M059J (cell line): ENCODE measurements at places on chromosomes 11 and 22. TPM values are rescaled to one million over a fixed set of nuclear protein-coding genes. Genes with fewer than 3 reads are reported as not detected.

- no peak for DNase-seq
Measured at GRCh38 chr11:130815097-130815802, 101.0 kb downstream of the SNX19 start.

Gene TYR
- total RNA-seq = not detected in 2 replicates

GRCh38 chr11:120028897-120029258 is 109.0 kb downstream of the TRIM29 start:
- DNase-seq = no peak

DNA sequence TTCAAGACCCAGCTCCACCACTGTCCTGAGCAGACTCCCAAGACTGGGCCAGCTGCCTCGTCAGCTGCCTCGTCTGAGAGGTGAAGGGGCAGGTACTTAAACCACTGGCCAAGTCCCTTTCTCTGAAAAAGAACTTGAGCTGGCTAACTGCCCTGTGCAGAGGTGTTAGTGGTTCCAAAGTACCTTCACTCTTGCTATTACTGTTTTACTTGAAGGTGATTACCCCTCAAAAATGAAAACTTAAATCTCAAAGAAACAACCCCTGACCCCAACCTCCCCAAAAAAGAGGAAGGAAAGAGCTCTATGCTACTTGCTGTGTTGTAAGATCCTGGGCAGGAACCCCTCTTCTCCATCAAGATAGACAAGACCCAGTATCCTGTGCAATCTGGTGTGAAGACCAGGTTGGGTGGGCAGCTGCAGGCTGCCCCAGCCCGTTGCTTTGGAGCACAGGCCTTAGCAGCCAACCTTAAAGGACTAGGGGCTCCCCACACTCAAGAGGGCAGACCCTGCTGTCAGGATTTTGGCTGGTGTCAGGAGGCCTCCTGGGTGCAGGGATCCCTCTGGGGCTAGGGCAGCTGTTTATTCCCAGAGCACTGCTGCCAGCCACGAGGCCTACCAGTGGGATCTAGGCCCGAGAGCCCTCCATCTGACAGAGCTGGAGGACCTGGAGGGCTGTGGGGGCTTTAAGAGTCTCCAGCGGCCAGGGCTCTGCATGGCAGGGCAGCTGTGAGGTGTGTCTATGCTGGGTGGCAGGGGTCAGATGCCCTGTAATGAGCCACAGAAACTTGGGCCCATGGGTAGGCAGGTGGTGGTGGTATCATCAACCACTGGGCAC is 13.0 kb downstream of the GUCD1 start:
- no peak for DNase-seq

GRCh38 chr22:29524442-29525191 is 28.9 kb downstream of the THOC5 start:
- DNase-seq = peak; percentile 22

DNA sequence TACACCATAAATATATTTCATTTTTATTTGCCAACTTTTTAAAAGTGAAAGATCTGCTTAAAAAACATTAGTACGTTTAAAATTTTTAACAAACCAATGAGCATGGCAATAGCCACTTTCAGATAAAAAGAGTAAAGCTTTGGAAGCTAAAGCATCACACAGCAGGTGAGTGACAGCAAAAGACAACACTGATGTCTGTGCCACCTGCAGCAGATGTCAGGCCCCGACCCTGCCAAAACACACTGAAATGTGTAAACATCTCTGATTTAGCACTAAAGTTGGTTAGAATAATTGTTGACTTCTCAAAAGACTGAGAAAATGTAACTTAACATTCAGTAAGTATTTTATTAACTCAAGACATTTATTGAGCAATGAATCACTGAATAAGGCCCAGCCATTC is 232.9 kb downstream of the DLG2 start:
- DNase-seq = no peak

Gene GLYAT
- total RNA-seq = not detected in 2 replicates

- no peak for DNase-seq
Measured at GRCh38 chr11:106001304-106002012, 20.6 kb downstream of the MSANTD4 start.

DNA sequence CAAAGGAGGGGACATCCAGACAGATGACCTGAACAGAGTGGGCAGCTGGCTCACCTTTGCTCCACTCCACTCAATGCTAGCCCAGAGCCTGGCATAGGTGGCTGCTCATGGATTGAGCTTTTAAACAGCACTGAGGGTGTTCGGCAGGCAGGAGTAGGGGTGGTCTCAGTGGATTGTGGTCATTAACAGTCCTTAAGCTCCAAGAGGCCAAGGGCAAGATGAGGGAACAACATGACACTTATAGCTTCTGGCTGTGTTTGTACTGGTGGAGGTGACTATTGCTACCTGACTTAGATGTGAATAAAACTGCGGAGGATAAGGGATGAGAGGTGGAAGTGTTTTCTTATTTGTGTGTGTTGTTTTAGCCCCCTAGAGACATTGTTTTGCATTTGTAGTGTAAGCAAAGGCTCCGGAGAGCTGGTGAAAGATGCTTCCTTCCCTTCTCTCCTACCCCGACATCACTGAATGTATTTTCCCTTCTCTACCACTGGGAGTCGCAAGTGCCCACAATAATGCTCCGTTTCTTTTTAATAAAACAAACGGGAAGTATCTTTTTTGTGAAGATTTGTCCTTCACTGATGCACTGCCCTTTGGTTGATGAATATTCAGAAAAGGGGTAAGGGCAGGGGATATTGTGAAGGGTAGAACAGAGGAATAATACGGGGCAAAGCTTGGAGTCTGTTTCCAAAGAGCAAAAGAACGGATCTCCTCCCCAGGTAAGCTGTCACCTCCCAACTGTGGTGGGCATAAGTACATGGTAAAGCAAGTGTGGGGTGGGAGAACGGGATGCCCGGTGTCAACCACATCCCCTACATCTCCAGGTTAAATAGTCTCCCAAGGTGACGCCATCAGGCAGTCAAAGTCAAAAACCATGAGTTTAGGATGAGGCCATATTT is 27.5 kb upstream of the MTNR1B start:
- DNase-seq = peak; percentile 41

DNA sequence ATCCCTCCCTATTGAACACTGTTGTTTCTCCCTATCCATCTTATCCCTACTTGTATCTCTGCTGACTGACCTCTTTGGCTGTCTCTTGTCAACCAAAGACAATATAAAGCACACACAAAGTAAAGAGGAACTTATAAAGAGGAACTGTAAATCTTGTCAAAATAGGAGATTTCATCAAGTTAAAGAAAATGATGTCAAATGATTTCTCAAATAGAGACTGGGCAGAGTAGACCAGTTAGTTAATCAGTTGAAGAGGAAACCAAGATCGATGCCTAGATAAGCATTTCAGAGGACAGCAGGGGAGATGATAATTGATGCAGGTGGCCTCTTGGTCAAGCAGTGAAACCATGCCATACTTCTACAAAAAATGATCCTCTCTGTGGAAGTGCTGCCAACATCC is 22.7 kb downstream of the KCNQ1OT1 start:
- DNase-seq = no peak

Gene SHANK3
- 0.30 and 0.71 TPM in 2 replicates for total RNA-seq

Gene PTS
- 60.6 and 86.9 TPM in 2 replicates for total RNA-seq

- DNase-seq = no peak
Measured at GRCh38 chr11:129223701-129224149, 31.6 kb upstream of the ARHGAP32 start.

Gene SYT9
- 0.59 and 0.81 TPM in 2 replicates for total RNA-seq

DNA sequence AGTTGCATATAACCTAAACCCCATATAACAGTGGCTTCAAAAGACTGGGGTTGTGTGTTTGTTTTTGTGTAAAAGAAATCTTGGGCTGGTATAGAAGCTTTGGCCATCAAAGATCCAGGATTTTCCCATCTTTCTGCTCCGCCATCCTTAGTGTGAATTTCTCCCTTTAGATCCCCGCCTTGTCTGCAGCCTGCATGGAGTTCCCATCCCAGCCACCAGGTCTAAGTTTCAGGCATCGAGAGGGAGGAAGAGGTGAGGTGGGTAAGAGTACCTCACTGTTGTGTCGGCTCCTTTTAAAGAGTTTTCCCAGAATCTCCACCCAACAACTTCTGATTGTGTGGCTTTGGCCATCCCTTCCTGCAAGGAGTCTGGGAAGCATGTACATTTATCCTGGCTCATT is 195.5 kb upstream of the SORL1-AS1 start:
- DNase-seq = no peak

Gene PACSIN3
- 13.3 and 15.8 TPM in 2 replicates for total RNA-seq

DNA sequence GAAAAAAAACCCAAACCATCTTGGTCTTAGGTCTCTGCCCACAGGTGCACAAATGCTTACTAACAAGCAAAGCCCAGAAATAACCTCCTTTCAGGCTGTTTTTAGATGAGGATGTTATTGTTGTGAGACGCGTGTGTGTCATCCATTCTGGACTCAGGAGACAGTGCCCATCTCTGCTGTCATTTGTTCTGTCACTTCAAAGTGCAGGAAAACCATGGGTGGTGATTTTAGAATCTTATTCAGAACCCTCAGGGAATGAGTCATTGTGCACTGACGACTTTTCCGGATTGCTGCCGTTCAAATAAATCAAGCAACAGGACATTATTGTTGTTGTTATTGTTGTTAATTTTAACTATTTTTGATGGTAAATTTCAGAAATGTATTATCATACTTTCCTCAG is 110.3 kb downstream of the LRRC32 start:
- DNase-seq = peak; percentile 52

Gene ACR
- not detected in 2 replicates for total RNA-seq

Gene RAG1
- total RNA-seq = 0.52 and 0.57 TPM in 2 replicates

GRCh38 chr11:83007909-83008580 is 63.7 kb downstream of the RAB30 start:
- peak; percentile 47 for DNase-seq

DNA sequence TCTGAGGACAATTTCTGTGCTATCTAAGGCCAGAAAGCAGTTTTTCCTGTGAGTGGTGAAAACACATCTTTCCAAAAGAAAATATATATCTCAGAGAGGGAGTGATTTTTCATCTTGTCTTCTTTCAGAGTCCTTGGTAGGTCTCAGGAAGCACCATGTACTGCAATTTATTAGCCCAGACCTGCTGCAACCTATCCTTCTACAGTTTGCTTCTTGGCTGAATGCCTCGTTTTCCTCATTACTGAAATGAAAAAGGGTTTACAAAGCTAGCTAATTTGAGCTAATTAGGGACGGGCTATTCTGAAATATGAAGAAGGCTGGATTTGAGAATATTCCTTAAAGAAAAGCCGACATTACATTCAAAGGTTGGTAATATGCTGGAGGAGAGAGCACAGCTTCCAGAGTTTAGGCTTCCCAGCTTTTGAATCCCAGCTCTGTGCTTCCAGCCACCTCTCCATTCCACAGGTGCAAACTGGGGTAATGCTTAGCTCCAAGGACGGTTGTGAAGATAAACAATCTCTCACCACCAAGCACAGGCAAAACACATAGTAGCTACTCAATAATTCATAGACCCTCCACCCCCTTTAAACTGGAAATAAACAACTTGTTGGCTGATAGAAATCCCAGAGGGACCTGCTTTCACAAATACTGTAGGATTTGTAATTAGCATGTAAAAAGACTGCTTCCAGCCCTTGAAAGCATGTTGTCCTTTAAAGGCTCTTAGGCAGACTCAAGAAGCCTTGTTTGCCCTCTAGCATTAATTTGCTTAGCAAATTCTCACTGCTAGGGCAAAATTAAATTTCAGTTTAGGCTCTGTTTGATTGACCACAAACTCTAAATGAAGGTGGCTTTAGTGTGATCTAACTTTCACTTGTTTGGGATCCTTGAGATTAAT is 24.5 kb upstream of the SESN3 start:
- DNase-seq = no peak

Gene KDM4D
- total RNA-seq = 1.4 and 4.3 TPM in 2 replicates

Gene MOV10L1
- 0.71 and 1.8 TPM in 2 replicates for total RNA-seq

- peak; percentile 27 for DNase-seq
Measured at GRCh38 chr11:119518746-119519730, 96.1 kb upstream of the THY1 start.

Gene CABP4
- 6.9 and 9.0 TPM in 2 replicates for total RNA-seq

- DNase-seq = no peak
Measured at GRCh38 chr11:17988465-17988864, 24.4 kb downstream of the SERGEF start.

Gene IRAG1
- total RNA-seq = 18.4 and 27.5 TPM in 2 replicates
